ENCODE measurements at places on chromosomes 6 and 20.

- no peak for DNase-seq
Observed at GRCh38 chr6:109483735-109484057, 677 bp upstream of the ZBTB24 start.

GRCh38 chr20:51692806-51693400, 75.3 kb downstream of the ATP9A start:
- DNase-seq, result no peak

GRCh38 chr6:965343-965742, 272.4 kb upstream of the EXOC2 start:
- no peak for DNase-seq

DNA sequence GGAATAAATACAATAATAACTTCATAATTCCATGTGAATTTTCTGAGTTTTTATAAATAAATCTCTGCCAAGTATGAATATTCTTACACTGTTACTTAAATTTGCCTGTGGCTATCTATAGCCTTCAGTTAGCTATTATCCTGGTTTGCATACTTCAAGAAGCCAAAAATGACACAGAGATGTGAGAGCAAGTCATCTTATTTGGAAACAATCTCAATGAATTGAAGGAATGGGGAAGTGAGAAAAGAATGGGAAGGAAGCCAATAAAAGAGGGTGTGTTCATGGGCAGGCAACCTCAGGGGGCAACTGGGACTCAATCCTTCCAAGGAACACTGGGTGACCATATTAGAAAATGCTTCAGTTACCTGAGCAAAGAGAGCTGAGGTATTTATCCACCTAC, 9.9 kb downstream of the HAO1 start:
- no peak for DNase-seq
